ENCODE measurements at places on chromosomes 5 and 9.

DNA sequence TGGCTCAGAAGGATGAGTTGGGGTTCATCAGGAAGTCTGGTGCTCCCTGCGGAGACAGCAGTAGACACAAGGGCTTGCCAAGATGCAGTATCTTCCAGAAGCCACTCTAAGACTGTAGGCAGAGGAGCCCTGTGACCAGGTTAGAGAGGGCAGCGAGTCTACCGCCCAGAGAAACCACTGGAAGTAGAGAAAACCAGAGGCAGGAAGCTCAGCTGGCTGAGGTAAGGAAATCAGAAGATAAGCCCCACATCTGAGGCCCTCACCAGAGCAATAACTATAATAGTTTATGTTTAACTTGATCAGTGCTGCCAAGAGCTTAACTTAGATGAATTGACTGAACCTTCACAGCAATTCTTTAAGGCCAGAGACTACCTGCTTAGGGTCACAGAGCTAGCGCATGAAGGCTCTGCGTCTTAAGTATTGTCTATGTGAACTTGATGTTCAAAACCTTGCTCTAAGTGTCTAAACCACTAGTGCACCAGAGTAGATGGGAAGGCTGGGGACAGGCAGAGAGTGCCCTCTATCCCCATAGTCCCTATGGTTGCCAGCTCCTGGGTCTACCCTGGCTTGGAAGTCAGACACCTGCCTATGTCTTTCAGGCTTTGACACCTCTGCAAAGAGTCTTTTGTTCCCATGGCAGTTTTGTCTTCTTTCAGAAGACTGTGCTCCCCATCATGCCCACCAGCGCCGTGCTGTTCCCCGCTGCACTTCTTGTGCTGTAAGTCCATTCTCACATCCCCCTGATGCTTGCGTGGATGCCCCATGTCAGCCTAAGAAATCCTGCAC lies 228.2 kb upstream of the KLF4 start:
- no peak for DNase-seq

GRCh38 chr9:126676685-126677143 lies 63.0 kb downstream of the LMX1B start:
- peak; percentile 79 for DNase-seq

DNA sequence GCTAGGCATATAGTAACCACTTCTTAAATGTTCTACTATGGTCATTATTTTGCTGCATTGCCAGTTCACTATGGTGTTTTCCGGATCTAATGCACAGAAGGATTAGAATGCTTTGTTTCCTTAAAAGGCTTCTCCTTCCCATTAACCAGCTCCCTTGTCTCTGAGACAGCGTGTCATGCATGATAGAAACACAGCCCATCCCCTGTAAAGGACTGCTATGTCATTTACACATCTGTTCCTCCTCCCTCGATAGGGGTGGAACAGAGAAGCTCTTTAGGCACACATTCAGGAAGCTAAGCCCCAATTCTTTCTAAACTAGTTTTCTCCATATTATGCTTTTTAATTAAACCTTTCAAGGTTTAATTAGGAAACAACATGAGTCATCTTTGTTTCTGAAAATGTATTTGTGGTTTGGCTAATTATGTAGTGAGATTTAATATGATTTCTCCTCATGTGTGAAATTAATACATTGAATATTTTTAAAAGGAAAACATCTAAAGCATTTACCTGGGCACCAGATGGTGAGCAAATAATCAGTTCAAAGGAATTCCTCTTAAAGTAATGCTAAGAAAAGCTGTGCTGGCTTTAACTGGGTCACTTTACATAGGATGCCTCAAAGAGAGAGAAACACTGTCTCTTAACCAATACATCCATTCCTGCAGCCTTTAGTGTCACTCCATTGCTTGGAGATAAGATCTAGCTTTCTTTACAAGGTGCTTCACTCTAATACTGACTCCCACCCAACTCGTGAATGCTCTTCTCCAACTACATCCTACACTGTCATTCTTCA lies 133.3 kb upstream of the PPP1R2B start:
- peak; percentile 72 for DNase-seq

GRCh38 chr5:172846677-172847076 lies 12.6 kb downstream of the ERGIC1 start:
- DNase-seq: no peak

- DNase-seq: no peak
Measured at GRCh38 chr9:13267743-13268142, 11.7 kb downstream of the MPDZ start.

- DNase-seq: no peak
Measured at GRCh38 chr5:95712347-95712958, 18.7 kb upstream of the RHOBTB3 start.

DNA sequence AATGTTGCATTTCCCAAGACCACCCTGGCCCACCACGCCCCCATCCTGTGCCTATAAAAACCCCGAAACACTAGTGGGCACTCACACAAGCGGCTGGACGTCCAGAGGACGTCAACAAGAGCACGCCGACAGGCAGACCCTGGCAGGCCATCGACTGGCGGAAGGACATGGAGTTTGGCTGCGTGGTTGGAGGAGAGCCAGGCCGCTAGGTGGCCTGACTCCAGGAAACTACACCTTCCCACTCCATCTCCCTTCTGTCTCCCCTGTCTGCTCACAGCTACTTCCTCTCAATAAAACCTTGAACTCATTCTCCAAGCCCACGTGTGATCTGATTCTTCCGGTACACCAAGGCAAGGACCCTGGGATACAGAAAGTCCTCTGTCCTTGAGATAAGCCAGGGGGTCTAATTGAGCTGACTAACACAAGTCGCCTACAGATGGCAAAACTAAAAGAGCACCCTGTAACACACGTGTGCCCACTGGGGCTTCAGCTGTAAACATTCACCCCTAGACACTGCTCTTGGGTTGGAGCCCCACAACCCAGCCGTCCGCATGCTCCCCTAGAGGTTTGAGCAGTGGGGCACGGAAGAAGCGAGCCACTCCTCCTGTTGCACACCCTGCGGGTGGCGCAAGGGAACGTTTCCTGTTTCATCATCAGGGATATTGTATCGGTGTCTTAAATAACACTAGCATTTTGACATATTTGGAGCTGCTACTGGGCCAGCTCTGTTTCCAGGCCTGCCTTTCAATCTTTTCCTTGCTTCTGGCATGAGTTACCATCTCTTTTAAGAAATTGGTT lies 54.5 kb upstream of the TAF11L2 start:
- no peak for DNase-seq

DNA sequence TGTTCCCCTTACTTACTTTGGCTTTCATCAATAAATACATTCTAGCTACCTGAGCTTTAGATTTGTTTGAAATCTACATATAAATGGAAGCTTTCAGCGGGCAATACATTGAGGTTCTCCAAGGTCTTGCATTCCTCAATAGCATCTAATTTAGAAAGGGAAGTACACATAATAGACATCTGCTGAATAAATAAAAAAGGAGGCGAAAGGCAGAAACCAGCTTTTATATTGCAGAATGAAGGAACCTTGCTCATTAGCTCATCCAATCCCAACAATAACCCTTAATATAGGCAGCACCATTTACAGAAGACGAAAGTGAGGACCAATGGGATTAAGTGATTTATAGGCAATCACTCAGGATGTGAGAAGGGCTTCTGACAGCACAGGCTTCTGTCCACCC lies 147.5 kb downstream of the MPDZ start:
- DNase-seq: no peak

DNA sequence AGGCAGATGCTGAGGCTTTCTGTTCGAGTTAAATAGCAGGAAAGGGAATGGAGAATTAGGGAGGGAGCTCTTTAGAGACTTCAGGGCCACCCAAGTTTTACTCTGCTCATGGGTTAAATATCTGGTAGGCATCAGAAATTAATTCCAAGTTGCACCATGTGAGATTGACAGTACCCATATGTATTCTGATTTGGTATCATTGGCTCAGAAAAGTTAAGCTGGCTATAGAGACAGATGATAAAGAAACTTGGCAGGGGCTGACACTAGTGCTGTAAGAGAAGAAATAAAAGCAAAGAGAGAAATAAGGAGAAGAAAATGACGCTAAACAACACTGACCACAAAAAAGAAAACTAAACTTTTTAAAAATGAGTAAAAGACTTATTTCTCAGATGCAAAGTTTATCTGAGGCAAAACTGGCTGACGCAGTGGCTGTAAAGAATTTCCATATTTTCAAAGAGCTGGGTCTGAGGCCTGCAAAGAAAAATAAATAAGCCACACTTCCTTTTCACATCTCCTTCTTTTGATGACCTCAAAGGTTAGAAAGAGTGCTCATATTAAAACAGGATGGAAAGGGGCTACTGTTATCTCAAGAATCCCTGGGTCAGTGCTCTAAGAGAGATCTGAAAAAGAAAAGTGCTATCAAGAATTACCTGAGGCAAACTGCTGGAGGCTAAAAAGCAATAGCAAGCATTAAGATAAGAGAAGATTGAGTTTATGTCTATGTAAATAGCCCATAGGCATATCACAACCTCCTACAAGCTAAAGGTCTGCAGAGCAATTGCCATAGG lies 399.0 kb upstream of the MEF2C start:
- DNase-seq: no peak

GRCh38 chr9:125483697-125484096 lies 222.1 kb downstream of the GAPVD1 start:
- no peak for DNase-seq

DNA sequence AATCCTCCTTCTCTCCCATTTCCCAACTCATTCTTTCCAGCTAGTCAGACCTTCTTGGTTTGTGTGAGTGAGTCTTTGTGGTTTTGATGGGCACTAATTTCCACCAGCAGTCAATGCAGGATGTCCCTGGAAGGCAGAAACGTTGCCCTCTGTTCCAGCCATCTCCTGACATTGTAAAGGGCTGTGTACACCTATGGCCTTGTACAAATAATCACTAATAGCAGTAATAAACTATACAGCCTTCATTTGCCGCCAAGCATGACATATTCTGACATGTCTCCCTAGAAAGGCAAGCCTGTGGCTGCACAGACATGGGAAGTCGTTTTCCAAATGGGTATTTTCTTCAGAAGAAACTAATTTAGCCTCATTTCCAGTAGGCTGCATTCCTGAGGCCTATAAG lies 18.4 kb upstream of the DENND1A start:
- DNase-seq: no peak

GRCh38 chr5:67160272-67160671 lies 36.3 kb downstream of the CD180 start:
- no peak for DNase-seq

DNA sequence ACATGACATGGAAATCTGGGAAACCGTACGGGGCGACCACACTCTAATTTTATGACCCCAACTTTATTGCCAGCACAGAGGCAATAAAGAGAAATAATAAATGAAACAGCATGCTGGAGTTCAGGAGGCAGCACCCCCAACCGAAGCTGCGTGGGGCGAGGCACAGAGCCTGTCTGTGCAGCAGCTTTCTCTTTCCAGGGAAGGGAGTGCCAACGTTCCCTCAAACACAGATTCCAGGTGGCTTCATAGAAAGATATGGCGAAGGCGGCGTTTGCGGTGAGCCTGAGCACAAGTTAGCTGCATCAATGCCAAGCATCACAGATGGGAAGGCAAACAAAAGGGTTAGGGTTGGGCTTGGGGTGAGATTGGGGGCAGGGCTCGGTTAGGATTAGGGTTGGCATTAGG lies 114.8 kb downstream of the HSD17B3 start:
- DNase-seq: no peak

DNA sequence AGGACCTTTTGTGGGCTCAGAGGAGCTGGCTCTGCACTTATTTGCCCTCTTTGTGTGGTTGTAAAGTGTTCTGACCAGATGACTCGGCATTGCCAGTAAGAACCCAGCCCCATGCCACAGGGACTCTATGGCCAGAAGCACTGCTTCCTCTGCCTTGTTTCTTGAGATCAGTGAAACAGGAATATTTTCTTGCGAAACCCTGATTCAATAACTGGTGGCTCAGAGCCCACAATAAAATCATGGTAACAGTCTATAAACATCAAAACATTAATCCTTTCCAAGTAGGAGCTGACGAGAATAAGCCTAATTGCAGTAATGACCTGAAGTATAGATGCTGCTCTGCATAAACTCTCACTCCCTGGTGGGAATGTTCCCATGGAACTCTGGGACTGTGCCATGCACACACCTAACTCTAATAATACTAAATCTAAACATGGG lies 344.3 kb downstream of the ZNF608 start:
- DNase-seq: no peak

DNA sequence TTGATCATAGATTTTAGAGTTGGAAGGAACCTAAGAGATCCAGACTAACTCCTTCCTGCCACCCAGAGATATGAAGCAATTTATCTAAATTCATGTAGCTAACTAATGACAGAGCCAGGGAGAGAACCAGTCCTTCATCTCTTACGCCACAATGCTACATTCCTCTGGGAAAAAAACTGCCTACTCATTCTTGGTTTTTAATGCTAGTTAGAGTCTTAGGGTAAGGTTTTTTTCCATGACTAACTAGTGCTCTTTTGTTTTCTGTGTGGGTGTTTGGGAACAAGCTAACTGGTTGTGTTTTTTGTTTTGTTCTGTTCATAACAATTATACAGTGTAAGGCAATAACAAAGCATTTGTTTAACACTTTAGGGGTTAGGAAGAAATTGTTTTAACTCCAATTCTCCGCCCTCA lies 52.4 kb downstream of the SLC44A1 start:
- DNase-seq: no peak

- no peak for DNase-seq
Measured at GRCh38 chr9:2732492-2732891, 15.2 kb downstream of the KCNV2 start.

DNA sequence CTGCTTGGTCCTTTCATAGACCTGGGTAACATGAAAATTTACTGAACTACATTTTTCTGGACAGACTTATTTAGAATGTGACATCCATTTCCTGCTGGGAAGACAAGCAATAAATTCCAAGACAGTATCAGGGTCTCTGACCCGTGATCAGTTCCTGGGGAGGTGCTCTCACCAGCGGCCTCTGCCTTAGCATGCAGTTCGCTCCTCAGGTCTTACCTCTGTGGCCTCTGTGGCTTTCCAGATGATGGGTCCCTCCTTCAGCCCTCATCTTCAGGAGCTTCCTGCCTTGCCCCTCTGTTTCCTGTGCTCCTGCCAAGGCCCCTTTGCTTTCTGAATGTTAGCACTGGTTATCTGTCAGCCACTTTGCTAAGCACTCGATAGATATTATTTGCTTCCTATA lies 66.4 kb downstream of the CMYA5 start:
- DNase-seq: no peak

GRCh38 chr9:32823101-32823500 lies 39.8 kb downstream of the TMEM215 start:
- no peak for DNase-seq

DNA sequence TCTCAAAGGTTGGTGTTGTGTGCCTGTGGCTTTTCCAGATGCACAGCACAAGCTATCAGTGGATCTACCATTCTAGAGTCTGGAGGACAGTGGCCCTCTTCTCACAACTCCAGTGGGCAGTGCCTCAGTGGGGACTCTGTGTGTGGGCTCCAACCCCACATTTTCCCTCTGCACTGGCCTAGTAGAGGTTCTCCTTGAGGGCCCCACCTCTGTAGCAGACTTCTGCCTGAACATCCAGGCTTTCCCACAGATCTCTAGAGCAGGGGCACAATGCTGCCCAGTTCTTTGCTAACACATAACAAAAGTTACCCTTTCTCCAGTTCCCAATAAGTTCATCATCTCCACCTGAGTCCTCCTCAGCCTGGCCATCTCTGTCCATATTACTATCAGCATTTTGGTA lies 102.1 kb upstream of the ANKRD55 start:
- no peak for DNase-seq

Data from NCI-H524 (cell line).